Activated T-helper 17 cell treated with anti-CD3 and anti-CD28 coated beads, Interleukin-2, amount 50 U/mL, for 72 hours (primary cell): ENCODE measurements at places on chromosomes 5 and 9.

- no peak for ATAC-seq
- H3K4me3 ChIP-seq = no peak overlapping the region
Measured at GRCh38 chr5:57693488-57694305, 211.1 kb upstream of the ACTBL2 start.

DNA sequence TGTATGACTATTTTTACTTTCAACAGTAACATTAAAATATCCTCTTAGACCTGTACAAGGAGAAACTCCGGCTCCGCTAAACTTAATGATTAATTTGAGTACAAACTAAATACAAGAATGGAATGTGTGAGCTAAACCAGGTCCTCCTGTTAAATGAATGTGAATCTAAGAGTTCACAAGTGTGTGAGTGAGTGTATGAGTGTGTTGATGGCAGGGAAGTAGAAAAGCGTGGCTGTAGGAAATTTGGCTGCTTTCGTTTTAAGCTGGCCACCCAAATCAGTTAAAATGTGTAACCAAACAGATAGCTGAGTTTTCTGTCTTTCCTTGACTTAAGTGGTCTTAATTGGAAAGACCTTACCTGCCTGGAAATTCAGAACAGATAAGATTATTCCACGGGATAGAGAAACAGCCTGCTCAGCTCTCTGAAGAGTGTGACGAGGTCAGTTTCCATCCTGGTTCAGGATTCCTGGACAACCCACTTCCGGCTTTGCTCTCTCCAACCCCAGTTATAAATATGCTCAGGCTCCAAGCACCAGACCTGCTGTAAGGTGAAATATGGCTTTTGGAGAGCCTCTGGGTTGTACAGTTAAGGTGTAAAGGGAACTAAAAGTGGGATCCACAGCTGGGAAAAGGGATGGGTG is 908.6 kb upstream of the EDIL3 start:
- no peaks in the 10 kb centered on the region for H3K27me3 ChIP-seq
- H3K4me3 ChIP-seq = no peak overlapping the region
- no peak for ATAC-seq
- no peak overlapping the region for H3K27ac ChIP-seq
- no peaks in the 10 kb centered on the region for H3K36me3 ChIP-seq

DNA sequence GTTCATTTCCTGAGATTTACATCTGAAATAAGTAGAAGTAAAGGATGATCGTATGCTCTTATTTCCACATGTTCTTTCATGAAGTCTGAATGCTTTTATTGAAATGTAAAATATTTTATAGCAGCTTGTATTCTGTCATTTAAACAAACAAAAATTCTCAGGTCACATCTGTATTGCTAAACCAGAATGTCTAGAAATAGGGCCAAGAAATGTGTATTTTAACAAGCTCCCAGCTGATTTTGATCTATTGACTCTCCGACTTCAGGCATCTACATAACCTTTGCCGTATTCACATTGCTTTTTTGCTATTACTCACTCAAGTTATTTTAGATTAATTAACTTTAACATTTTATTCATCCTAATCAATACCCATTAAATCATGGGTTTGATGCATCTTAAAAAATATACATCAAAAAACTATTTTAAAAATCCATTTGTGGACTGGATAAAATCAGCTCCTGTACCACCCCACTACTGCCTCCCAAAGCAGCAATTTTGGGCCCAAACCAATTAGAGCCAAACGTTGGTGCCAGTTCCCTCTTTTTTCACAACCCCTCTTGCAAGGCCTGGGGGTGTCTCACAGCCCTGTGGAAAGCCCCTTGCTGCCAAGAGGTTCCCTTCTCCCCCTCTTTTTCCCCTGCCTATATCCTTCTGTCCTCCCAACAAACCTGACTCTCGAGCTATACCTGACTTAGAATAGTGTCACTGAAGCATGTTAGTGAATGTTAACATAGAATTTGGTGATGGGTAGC is 34.5 kb downstream of the HAVCR1 start:
- ATAC-seq = no peak
- H3K4me3 ChIP-seq = peak overlapping the region; percentile 55
- no peaks in the 10 kb centered on the region for H3K27me3 ChIP-seq
- H3K4me1 ChIP-seq = peaks cover 16% of the 10 kb centered on the region
- H3K27ac ChIP-seq = peak overlapping the region; percentile 82

GRCh38 chr5:137838976-137839375 is 28.7 kb upstream of the MYOT start:
- no peaks in the 10 kb centered on the region for H3K27me3 ChIP-seq
- no peak overlapping the region for H3K4me3 ChIP-seq
- ATAC-seq = no peak
- H3K27ac ChIP-seq = no peak overlapping the region

GRCh38 chr5:129807162-129807814 is 59.4 kb downstream of the MINAR2 start:
- no peaks in the 10 kb centered on the region for H3K36me3 ChIP-seq
- H3K27ac ChIP-seq = no peak overlapping the region
- peaks cover 15% of the 10 kb centered on the region for H3K27me3 ChIP-seq

DNA sequence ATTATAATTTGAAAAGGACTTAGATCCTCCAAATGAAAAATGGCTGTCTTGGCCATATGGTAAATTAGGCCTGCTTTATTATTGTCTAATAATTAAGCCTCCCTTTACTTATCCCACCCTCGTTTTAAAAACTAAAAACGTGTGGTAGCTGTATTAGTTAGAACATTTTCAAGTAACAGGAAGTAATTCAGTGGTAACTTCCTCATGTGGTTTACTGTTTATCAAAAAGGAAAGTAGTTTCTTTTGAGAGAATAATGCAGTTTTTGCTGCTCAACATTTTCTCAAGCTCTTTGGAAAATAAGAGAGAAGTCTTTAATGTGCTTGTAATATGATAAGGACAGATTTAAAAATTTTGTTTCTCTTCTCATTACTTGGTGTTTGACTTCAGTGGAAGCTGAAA is 26.0 kb downstream of the ZCCHC7 start:
- ATAC-seq = peak; percentile 29
- peak overlapping the region; percentile 79 for H3K4me3 ChIP-seq
- H3K4me1 ChIP-seq = peaks cover 14% of the 10 kb centered on the region
- peak overlapping the region; percentile 89 for H3K27ac ChIP-seq
- peaks cover 36% of the 10 kb centered on the region for H3K36me3 ChIP-seq
- no peaks in the 10 kb centered on the region for H3K27me3 ChIP-seq

DNA sequence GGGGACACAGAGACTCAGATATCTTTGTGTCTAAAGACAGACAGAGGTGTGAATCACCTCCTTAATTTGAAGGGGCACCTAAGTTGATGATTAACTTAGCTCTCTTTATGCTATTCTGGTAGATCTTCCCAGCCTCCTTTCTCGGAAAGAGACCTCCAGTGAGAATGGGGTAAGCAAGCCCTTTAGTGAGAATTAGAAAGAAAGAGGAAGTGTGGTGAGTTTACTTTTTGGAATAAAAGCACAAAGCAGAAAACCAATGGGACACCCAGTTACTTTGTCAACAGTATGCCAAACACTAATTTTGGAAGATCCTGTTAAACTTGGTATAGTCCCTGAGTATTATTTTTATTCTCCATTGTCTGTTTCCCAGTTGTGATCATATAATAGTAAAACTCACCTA is 302.8 kb upstream of the RASA1 start:
- ATAC-seq = no peak
- H3K4me1 ChIP-seq = no peaks in the 10 kb centered on the region
- no peak overlapping the region for H3K4me3 ChIP-seq
- no peaks in the 10 kb centered on the region for H3K36me3 ChIP-seq
- no peak overlapping the region for H3K27ac ChIP-seq

GRCh38 chr9:32092031-32092430 is 292.4 kb upstream of the ACO1 start:
- H3K27me3 ChIP-seq = peaks cover 15% of the 10 kb centered on the region
- H3K4me3 ChIP-seq = no peak overlapping the region
- H3K4me1 ChIP-seq = no peaks in the 10 kb centered on the region
- no peaks in the 10 kb centered on the region for H3K36me3 ChIP-seq
- H3K27ac ChIP-seq = no peak overlapping the region

- no peak for ATAC-seq
- no peak overlapping the region for H3K27ac ChIP-seq
- no peaks in the 10 kb centered on the region for H3K27me3 ChIP-seq
- no peaks in the 10 kb centered on the region for H3K36me3 ChIP-seq
Measured at GRCh38 chr5:56359809-56360685, 126.9 kb upstream of the ANKRD55 start.
